Aorta (tissue), 5 donors: ENCODE measurements at places on chromosomes 13 and 19.

- no peak for DNase-seq
Measured at GRCh38 chr13:75180805-75181455, 301.0 kb downstream of the TBC1D4 start.

DNA sequence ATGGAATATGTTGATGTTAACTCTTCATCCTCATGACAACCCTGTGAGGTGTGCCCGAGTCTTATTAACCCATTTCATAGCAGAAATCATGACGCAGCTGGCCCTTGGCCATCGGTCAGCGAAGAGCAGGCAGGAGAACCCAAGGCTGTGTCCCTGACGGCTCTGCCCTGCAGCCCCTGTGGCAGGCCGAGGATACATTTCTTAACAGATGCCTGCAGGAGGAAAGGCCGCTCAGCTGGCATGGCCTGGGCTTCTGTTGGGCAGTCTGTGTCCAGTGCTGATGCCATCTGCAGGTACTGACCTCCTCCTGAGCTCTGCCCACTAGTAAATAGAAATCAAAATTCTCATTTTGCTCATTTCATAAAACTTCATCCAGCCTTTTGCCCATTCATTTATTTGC, 35.4 kb upstream of the MCF2L start:
- DNase-seq, result no peak

- no peak for DNase-seq
Measured at GRCh38 chr13:34647379-34648150, 294.5 kb upstream of the NBEA start.

DNA sequence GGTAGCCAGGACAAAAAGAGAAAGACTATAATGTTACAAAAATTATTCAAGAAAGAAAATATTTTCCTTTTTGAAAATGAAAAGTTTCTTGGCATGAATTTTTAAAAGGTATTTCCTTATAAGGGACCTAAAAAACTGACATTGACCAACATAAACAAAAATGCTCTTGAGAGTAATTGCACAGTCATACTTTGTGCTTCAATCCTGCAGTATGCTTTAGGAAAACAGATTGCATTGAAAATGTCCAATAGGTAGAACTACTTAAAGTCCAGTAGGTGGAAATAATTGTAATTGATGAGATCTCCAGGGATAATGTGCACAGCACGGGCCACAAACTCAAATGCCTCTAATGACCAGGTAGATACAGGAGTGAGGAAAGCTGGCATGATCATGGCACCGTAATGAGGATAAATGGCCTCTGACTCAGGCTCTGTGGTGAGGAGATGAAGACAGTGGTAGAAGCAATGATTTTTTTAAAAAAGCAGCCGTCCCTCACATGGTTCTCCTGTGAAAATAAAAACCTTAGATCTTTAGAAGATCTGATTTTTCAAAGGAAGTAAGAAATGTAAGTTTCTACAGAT, 278.0 kb downstream of the ITGBL1 start:
- no peak for DNase-seq

GRCh38 chr19:18741124-18742121, 49.7 kb downstream of the COMP start:
- DNase-seq, result no peak

- DNase-seq, result no peak
Measured at GRCh38 chr19:30785458-30786137, 413.4 kb downstream of the ZNF536 start.

DNA sequence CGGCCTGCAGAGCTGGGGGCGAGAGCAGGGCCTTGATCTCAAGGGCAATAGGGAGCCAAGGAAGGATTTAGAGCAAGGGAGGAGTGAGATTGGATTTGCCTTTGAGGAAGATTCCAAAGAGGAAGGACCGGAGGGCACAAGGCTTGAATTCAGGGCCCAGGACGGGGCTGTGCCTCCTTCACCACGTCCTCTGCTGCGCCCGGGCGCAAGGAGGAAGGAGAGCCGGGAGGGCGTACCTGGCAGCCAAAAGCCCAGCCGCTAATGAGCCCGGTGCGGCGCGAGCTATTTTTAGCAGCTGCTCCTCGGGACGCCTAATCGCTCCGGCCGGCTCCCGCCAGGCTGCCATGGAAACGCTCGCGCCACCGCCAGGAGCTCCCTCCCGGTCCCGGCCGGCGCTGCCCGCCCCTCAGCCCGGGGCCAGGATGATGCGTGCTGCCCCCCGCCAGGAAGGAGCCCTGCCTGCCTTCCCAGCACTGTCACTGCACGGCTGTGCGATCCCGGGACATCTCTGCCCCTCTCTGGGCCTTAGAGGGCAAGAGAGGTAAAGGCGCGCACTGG, 31.3 kb downstream of the TINCR start:
- peak; percentile 78 for DNase-seq
